ENCODE measurements at places on chromosomes 5 and 9.

DNA sequence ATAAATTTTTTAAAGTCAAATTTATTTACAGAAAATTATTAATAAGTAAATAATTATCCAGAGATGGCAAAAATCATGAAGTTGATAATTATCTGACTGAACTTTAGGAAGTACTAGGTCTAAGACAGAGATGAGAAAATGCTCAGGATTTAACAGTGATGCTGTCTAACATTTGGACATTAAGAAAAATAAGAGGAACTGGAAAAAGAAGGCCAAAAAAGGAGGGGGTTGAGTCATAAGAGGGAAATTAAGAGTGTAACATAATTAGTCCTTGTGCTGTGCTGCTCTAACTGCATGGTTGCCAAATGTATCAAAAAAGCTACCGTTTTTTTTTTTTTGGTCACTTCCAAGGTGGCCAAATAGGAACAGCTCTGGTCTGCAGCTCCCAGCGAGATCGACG lies 35.4 kb upstream of the TUT7 start:
- no peak for DNase-seq

- no peak for DNase-seq
These were observed 221.5 kb upstream of the HAPLN1 start for GRCh38 chr5:83942155-83942554.

DNA sequence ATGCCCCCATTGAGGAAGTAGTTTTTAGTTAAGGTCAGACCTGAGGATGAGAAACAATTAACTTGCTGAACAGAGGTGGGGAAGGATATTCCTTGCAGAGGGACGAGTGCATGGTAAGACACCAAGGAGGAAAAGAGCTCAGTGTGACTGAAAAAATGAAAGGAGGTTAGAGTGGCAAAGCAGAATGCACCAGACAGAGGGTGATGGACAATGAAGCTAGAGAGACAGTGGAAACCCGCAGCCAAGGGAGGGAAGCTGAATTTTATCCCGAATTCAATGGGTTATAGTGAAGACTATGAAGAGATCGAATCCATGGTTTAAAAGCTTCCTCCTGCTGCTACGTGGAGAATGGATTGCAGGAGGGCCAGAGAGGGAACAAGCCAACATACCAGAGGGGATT lies 206.8 kb downstream of the FBN2 start:
- DNase-seq: no peak

DNA sequence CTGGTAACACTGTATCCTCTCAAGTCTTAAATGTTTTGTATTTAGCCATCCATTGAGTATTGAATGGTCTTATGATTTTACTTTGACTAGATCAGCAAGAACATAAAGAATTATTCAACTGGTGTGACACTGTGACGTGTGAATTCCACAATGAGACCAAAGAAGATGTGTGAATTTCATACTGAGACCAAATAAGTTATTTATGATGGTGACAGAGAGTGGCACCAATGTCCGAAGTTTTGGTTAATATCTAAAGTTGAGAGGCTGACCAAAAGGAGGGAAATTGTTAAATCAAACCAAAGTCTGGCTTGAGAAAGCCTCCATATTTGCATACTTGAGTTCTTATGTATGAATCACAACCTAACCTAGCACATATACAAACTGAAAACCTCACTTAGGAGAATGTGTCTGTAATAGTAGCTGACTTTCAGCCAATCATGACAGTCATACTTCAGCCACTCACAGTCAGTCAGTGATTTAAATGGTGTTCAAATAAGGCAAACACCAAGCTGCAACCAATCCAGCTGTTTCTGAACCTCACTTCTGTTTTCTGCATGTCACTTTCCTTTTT lies 31.5 kb upstream of the FAM170A start:
- DNase-seq: no peak

DNA sequence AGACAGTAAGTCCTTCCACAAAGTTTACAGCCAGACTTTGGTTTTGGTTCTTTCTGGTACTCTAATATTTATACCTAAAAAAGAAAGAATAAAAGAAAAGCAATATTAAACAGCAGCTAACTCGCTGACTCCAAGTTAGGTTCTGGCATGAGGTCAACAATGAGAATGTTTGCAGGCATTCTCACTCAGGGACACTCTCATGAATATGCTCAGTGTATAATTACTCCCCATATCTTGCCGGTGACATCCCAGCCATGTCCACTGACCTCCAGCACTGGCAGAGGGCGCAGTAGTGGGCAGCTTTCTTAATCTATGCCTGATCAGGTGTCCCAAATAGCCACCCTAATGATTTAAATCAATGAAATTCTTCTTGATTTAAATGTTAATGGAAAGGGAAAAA lies 151.5 kb downstream of the BNC2 start:
- no peak for DNase-seq

DNA sequence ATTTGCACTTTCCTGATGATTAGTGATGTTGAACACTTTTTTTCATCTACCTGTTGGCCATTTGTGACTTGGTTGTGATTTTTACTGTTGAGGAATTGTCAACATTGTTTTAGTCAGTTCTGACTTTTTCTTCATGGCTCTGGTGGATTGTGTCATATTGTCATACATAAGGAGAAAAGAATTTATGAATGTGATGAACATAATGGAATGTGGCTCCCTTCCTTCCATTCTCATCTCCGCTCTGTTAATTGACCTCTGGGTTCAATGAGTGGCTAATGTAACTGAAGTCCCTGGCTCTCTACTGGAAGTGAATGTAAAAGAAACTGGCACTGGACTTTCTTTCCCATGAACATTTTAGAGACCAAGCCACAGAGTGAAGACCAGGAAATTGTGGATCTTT lies 49.2 kb downstream of the KIAA1958 start:
- no peak for DNase-seq

- DNase-seq: no peak
These were observed 109.3 kb upstream of the CPEB4 start for GRCh38 chr5:173778784-173779304.

- no peak for DNase-seq
These were observed 4.6 kb upstream of the SMIM32 start for GRCh38 chr5:136197462-136198142.
